NCI-H2081 (cell line): ENCODE measurements at places on chromosomes 4 and X.
A peak's percentile ranks its signal among the peaks of the same experiment; 100 is the strongest.

- no peak for DNase-seq
These were observed 14.9 kb downstream of the NSDHL start for GRCh38 chrX:152845618-152846240.

GRCh38 chrX:74344280-74344622 is 40.3 kb downstream of the ZCCHC13 start:
- no peak for DNase-seq

GRCh38 chr4:104941661-104942062 is 205.0 kb upstream of the TET2 start:
- no peak for DNase-seq

GRCh38 chr4:145842224-145842887 is 96.3 kb downstream of the ZNF827 start:
- no peak for DNase-seq

DNA sequence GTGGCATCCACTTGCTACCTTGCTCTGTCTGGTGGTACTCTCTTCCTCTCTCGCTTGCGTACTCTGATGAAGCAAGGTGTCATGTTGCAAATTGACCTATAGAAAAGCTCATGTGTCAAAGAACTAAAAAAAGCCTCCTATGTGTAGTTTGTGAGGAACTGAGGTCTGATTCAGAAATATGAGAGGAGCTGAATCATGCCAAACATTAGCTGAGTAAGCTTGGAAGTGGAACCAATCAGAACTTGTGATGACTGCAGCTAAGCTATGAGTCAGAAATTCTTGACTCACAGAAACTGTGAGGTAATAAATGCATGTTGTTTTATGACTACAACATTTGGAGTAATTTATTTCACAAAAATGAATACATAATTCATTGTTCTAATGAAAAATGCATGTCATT is 2138.8 kb downstream of the PCDH7 start:
- DNase-seq: no peak

GRCh38 chr4:39937683-39938268 is 39.9 kb downstream of the PDS5A start:
- DNase-seq: no peak

DNA sequence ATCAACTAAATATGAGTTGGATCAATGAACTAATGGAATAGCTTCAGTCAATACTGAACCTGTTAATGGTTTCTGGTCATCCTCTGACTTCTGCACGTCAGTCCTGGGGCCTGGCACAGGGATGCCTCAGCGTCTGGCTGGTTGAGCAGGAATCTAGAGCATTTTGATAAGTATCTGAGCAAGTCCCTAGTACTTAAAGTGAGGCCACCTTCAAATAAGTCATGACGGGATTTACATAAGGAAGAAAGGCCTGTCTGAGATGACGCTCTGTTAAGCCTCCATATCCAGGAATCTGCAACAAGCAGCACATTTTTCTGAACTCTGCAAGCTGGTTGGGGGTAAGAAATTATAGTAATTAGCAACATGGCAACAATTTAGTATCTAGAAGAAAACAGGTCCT is 83.2 kb upstream of the TBC1D9 start:
- DNase-seq: no peak

- DNase-seq: no peak
These were observed 385.2 kb downstream of the BMPR1B start for GRCh38 chr4:95142932-95143331.

DNA sequence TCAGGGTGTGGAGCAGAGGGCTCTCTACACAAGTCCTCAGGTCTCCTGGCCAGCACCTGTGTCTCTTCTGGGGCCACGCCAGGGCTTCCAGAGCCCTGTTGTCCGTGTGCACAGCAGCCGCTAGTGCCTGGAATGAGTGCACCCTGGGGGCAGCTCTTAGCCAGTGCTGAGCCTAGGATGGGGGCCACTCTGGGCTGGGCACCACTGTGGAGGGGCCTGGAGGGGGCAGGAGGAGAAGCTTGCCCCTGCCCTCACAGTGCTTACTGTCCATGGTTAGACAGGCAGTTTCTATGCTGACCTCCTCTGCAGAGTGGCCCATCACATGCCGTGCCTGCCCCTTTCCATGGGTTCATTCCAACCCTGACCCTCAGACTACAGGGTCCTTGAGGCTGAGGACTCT is 42.7 kb upstream of the GRPEL1 start:
- DNase-seq: no peak

- no peak for DNase-seq
These were observed 21.4 kb upstream of the SEL1L3 start for GRCh38 chr4:25884031-25884782.

GRCh38 chr4:174198828-174199227 is 84.6 kb downstream of the FBXO8 start:
- peak; percentile 1 for DNase-seq

- DNase-seq: no peak
These were observed 45.2 kb upstream of the DACH2 start for GRCh38 chrX:86103061-86103460.

DNA sequence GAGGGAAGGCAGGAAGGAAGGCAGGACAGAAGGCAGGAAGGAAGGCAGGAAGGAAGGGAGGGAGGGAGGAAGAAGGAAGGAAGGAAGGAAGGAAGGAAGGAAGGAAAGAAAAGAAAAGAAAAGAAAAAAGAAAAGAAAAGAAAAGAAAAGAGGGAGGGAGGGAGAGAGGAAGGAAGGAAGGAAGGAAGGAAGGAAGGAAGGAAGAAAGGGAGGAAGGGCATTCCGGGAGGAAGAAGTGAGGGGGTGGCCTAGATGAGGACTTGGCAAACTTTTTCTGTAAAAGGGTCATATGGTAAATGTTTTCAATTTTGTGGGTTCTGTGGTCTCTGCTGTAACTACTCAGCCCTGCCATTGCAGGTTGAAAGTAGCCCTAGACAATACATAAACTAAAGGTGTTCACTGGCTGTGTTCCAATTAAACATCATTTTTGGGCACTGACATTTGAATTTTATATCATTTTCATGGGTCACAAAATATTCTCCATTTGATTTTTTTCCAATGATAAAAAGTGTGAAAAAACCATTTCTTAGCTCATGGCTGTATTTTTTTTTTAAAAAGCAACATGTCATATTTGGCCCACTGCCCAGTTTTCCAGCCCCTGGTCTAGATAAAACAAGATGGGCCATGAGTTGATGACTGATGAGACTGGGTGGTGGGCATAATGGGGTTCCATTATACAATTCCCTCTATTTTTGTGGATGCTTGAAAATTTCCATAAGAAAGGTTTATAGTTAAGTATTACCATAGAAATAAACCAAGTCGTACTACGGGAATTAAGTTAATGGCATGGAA is 3.1 kb downstream of the ZNF630 start:
- DNase-seq: no peak

DNA sequence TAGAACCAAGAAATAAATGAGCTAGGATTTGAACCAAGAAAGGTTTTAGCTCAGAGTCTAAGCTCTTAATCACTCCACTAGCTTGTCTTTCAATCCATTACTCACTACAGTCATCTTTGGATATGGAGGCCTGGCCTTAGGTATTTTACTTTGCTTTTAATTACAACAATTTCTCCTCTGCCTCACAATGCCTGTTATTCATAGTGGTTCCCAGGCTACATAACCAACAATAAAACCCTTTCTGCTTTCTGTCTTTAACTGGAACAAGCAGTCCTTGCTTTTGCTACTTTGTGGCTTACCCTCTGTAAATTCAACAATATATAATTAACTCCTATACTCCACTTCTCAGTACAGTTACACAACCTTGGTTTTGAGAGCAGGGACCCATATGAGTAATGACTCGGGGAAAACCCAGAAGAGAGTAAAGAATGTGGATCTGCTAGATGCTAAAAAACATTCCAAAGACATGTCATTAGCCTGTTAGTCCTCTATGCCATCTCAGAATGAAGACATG is 94.7 kb upstream of the NAP1L5 start:
- DNase-seq: no peak

GRCh38 chrX:49884290-49884862 is 5.1 kb downstream of the USP27X start:
- peak; percentile 41 for DNase-seq

DNA sequence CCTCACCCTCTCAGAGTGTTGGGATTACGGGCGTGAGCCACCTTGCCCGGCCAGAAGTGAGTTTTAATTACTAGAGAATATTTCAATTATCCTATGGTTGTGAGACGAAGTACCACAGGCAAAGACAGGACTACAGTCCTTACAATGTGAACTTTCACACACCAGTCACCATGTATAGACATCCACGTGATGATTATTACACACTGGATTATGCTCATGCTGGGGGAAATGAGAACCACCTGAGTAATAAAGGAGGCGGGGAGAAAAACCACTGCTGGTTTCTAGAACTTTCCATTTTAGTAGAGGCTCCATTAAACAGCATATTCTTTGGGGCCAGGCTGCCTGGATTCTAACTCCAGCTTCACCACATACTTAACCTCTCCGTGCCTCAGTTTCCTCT is 42.5 kb upstream of the TLR2 start:
- no peak for DNase-seq

- DNase-seq: peak; percentile 75
These were observed 19.1 kb upstream of the S100P start for GRCh38 chr4:6674500-6675149.

- no peak for DNase-seq
These were observed 51.4 kb upstream of the EMCN start for GRCh38 chr4:100569196-100569595.

- DNase-seq: peak; percentile 88
These were observed 1.1 kb downstream of the ABLIM2 start for GRCh38 chr4:8157496-8157895.

DNA sequence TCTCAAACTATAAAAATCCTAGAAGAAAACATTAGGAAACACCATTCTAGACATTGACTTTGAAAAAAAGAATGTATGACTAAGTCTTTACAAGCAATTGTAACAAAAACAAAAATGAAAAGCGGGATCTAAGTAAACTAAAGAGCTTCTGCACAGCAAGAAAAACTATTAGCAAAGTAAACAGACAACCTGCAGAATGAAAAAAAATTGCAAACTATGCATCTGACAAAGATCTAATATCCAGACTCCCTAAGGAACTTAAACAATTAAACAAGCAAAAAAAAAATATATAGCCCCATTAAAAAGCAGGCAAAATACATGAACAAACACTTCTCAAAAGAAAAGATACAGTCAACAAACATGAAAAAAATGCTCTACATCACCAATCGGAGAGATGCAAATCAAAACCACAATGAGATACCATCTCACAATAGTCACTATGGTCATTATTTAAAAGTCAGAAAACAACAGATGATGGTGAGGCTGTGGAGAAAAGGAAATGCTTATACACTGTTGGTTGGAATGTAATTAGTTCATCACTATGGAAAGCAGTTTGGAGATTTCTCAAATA is 168.1 kb downstream of the EPHA5 start:
- DNase-seq: no peak

GRCh38 chr4:123819362-123820035 is 422.9 kb downstream of the SPRY1 start:
- no peak for DNase-seq

GRCh38 chr4:108891896-108892590 is 129.2 kb upstream of the ETNPPL start:
- no peak for DNase-seq

DNA sequence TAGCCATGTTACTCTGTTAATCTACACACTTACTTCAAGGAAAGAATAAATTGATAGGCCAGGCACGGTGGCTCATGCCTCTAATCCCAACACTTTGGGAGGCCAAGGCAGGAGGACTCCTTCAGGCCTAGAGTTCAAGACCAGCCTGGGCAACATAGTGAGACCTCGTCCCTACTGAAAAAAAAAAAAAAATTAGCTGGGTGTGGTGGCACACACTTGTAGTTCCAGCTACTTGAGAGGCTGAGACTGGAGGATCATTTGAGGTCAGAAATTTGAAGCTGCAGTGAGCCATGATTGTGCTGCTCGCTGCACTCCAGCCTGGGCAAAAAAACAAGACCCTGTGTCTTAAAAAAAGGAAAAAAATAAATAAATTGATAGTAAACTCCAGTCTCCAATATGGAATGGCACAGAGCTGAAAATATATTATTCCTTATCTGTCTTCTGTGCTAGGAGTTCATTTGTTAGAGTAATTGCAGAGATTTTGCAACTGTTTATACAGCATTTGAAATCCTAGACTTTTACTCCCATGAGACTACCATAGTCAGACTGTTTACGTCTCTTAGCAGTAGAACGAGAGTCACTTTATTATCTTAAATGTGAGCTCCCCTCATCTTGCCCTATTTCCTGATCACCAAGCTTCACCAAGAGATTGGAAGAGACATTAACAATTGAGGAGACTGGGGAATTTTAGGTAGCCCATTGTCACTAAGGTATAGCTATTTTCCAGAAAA is 18.8 kb upstream of the TMEM131L start:
- DNase-seq: no peak

GRCh38 chr4:113881256-113881655 is 98.2 kb downstream of the ARSJ start:
- no peak for DNase-seq

- DNase-seq: no peak
These were observed 37.9 kb upstream of the OTUD4 start for GRCh38 chr4:145218251-145218650.

DNA sequence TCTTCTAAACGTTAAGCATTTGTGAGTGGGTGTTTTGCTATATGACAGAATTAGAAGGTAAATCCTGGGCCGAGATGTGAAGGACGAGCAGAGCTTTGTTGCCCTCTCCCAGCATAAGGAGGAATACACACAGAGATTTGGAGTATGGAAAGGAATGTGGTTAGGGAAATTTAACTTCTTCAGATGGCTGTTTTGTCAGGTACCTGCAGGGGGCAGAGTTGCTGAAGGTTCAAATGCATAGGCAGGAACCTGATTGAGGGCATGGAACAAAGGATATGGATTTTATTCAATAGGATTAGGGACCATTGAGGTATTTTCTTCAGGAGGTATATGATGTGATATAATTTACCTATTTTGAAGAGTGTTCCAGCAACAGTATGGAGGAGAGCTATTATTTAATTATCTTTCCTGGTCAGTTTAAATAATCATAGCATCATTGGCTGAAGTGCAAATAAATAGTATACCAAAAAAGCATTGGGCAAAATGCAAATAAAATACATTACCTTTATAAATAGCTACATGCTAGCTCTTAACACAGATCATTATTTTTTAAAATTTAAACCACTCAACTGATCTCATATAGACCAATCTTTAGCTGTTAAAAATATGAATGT is 143.6 kb downstream of the SLIT2 start:
- peak; percentile 99 for DNase-seq

DNA sequence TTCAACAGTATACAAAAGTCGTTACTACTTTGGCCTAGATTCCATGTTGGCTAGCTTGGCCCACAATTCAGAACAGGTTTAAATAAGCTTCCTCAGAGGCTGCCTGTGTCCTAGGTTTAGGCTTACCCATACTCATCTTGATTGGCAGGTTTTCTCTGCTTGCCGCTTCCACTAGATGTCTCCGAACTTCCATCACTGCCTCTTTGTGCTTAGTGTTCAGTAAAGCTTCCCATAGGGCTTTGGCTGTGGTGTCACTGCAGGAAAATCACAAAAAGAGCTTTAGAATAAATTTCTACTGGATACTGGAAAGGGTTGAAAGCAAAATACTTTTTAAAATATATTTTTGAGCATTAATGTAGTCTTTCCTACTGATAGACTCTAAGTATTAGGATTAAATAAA is 52.4 kb downstream of the SCFD2 start:
- DNase-seq: no peak

- DNase-seq: no peak
These were observed 141.8 kb downstream of the MXRA5 start for GRCh38 chrX:3204606-3205005.
